ENCODE measurements at places on chromosomes 2 and 18. TPM values are rescaled to one million over a fixed set of nuclear protein-coding genes. Genes with fewer than 3 reads are reported as not detected.

GRCh38 chr18:7394050-7394659, 163.3 kb downstream of the LRRC30 start:
- DNase-seq: no peak

CCBE1 gene
- 0.81 TPM for total RNA-seq

GRCh38 chr2:45973426-45973825, 322.0 kb downstream of the PRKCE start:
- no peak for DNase-seq

RFX8 gene
- 2.3 TPM for total RNA-seq

DNA sequence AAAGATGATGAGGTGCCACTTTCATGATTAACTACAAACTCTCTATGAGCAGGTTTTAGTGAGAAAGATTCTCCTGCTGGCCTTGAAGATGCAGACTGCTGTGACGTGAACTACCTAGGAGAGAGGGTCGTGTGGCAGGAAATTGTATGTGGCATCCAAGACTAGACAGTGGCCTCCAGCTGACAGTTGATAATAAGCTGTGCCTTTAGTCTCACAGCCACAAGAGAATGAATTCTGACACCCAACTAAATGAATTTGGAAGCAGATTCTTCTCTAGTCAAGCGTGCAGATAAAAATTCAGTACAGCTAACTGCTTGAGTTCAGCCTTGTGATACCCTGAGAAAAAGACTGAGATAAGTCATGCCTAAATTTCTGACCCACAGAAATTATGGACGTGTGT, 169.0 kb upstream of the COL3A1 start:
- no peak for DNase-seq

DNA sequence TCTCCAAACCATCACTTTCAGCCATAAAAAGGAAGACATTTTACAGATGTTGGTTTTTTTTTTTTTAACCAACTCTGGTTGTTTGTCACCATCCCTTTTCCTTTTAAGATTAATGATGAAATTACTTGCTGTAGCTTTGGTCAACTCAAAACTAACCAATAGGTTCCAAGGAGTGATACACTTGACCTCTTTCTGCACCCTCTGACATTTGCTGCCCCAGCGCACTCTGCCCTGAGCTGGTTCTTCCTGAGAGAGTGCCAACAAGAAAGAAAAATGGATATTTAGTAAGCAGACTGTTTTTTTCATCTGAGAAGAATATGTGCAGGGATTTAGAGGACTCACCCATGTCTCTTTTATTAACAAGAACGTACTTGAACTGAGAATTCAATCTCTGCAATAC, 520.0 kb downstream of the TXNL1 start:
- no peak for DNase-seq

GRCh38 chr2:70103531-70104061, 16.3 kb downstream of the PCBP1 start:
- no peak for DNase-seq

DNA sequence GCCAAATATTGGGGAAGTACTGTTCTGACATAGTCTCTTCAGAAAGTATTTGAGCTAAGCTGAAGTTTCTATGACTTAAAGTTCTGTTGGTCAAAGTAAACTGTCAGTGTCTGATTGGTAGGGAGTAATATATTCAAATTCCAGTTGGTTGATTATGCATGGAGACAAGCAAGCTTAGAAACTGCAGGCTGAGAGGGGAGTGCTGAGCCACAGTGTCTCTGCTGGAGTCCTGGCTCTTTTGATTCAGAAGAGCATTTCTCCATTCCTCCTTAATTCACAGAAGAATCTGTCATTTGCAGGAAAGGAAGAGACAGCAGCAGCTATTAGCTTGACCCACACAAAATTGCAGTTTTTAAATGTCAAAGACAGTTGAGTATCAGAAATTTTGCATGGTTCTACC, 201.4 kb upstream of the TMEM200C start:
- DNase-seq: no peak

- no peak for DNase-seq
Measured at GRCh38 chr2:97706112-97706511, 7.3 kb upstream of the ZAP70 start.
